Activated CD4-positive, alpha-beta T cell treated with anti-CD3 and anti-CD28 coated beads for 36 hours (primary cell): ENCODE measurements at places on chromosomes 1 and 21. TPM values are rescaled to one million over a fixed set of nuclear protein-coding genes. Genes with fewer than 3 reads are reported as not detected.

- H3K4me3 ChIP-seq: peak overlapping the region; percentile 34
- H3K27me3 ChIP-seq: no peaks in the 10 kb centered on the region
- H3K4me1 ChIP-seq: peaks cover 83% of the 10 kb centered on the region
- peak overlapping the region; percentile 72 for H3K27ac ChIP-seq
These were observed 11.2 kb downstream of the MEF2D start for GRCh38 chr1:156489166-156489934.

Gene PLA2G2F
- not detected for total RNA-seq

GRCh38 chr1:69947837-69948236 is 257.5 kb downstream of the LRRC40 start:
- H3K4me1 ChIP-seq: no peaks in the 10 kb centered on the region
- no peak overlapping the region for H3K4me3 ChIP-seq
- H3K27ac ChIP-seq: no peak overlapping the region
- no peak for DNase-seq
- H3K36me3 ChIP-seq: no peaks in the 10 kb centered on the region

DNA sequence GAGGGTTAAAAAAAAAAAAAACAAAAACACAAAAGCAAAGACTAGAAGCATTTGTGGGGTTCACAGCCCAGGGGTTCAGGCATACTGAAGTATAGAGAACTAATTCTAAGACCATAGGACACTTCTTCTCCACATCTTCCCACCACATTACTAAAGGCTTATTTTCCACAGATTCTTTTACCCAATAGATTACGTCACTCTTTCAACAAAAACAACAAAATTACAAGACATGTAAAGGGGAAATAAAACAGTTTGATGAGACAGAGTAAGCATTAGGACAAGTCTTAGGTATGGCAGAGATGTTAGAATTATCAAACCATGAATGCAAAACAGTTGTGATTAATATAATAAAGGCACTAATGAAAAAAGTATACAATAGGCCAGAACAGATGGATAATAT is 2013.7 kb downstream of the MRPL39 start:
- H3K27me3 ChIP-seq: peaks cover 2% of the 10 kb centered on the region
- DNase-seq: no peak
- no peak overlapping the region for H3K27ac ChIP-seq
- no peaks in the 10 kb centered on the region for H3K4me1 ChIP-seq
- H3K4me3 ChIP-seq: no peak overlapping the region

Gene ALG14
- total RNA-seq: 7.3 TPM

Gene PPIH
- total RNA-seq: 114 TPM

DNA sequence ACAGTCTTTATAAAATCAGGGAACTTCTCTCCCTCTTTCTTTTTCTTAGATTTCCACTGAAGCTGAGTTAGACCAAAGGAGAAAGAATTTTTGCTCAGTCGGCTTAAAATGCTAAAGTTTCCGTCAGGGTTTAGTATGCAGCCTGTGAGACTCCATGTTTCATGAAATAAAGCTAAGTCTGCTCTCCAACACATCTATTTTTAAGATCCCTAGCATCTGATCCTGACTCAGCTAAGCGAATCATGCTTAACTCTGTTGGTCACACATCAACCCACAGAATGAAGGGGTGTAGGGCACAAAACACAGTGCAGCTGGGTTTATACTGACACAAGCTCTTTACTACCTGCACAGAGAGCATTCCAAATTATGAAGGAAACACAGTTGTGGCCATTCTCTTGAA is 102.4 kb upstream of the ZNF281 start:
- H3K27ac ChIP-seq: no peak overlapping the region
- no peaks in the 10 kb centered on the region for H3K36me3 ChIP-seq
- H3K27me3 ChIP-seq: peaks cover 5% of the 10 kb centered on the region
- peak; percentile 26 for DNase-seq
- no peaks in the 10 kb centered on the region for H3K4me1 ChIP-seq

DNA sequence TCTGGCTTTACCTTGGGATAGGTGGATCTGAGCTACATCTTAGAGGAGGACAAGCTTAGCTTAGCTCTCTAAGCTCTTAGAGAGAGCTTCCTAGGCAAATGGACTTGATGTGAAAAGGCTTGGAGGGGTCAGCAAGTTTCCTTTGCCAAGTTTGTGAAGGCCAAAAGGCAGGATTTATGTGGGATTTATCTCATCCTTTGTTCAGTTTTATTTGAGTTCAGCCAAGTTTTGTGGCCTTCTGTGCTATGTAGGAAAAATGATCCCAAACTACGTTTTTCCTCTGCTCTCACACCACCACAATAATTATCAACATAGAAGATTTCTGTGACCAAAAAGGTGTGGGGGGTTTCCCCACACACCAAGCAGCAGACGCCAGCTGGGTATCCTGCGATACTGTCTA is 26.0 kb upstream of the RNF11 start:
- no peak for DNase-seq
- peaks cover 12% of the 10 kb centered on the region for H3K4me1 ChIP-seq
- no peak overlapping the region for H3K4me3 ChIP-seq
- H3K36me3 ChIP-seq: no peaks in the 10 kb centered on the region
- H3K27me3 ChIP-seq: no peaks in the 10 kb centered on the region

Gene DIO1
- total RNA-seq: not detected

DNA sequence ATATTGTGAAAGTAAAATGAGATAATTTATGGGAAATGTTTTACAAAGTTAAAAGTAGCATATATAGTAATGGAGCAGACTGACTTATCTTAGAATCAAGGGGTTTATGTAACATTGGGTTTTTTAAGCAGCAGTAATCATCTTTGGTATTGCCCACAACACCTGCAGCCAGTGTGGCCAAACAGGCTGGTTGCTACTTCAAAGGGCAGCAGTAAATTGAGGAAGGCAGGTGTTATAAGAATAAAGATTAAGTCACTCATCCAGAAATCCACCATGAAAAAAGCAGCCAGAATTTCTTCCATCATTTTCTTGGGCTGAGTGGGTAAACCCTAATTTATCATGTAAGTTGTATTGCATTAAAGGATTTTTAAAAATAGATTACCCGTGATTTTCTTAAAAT is 16.7 kb downstream of the DYNLT5 start:
- peak overlapping the region; percentile 43 for H3K27ac ChIP-seq
- H3K36me3 ChIP-seq: no peaks in the 10 kb centered on the region
- peaks cover 34% of the 10 kb centered on the region for H3K4me1 ChIP-seq
- H3K27me3 ChIP-seq: no peaks in the 10 kb centered on the region
- H3K4me3 ChIP-seq: peak overlapping the region; percentile 51
- DNase-seq: no peak

- H3K27ac ChIP-seq: no peak overlapping the region
- DNase-seq: no peak
- peaks cover 56% of the 10 kb centered on the region for H3K36me3 ChIP-seq
- peaks cover 24% of the 10 kb centered on the region for H3K4me1 ChIP-seq
These were observed 49.9 kb upstream of the GUCA2A start for GRCh38 chr1:42214447-42214871.

- no peak for DNase-seq
- no peaks in the 10 kb centered on the region for H3K27me3 ChIP-seq
- H3K4me1 ChIP-seq: peaks cover 13% of the 10 kb centered on the region
- H3K36me3 ChIP-seq: peaks cover 7% of the 10 kb centered on the region
- no peak overlapping the region for H3K27ac ChIP-seq
- H3K4me3 ChIP-seq: no peak overlapping the region
These were observed 16.9 kb downstream of the ATG4C start for GRCh38 chr1:62800825-62801306.

Gene KDF1
- 0.39 TPM for total RNA-seq

DNA sequence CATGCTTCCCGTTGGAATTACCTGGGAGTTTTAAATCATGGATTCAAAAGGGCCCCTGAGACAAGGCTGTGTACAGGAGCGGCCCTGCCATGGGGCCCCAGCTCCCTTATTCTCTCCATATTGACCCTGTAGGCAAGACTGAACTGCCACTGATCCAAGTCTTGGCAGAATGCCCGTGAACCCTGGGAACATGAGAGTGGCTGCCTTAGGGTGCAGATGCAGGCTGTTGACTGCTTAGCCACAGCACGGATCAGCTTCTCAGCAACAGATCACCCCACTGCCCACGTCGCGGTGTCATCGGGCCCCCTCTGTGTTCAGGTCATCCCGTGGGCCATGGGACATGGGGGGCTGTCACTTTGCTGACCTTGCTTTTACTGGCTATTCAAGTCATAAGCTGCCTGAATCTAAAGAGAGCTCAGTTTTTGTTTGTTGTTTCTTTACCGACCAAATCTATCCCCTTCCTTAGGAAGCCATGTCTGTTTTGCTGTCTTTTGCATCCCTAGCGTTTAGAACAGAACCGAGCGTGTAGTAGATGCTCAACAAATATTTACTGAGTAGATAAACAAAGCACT is 83.4 kb downstream of the MATN1 start:
- H3K27me3 ChIP-seq: peaks cover 12% of the 10 kb centered on the region
- no peak overlapping the region for H3K4me3 ChIP-seq
- H3K27ac ChIP-seq: no peak overlapping the region

DNA sequence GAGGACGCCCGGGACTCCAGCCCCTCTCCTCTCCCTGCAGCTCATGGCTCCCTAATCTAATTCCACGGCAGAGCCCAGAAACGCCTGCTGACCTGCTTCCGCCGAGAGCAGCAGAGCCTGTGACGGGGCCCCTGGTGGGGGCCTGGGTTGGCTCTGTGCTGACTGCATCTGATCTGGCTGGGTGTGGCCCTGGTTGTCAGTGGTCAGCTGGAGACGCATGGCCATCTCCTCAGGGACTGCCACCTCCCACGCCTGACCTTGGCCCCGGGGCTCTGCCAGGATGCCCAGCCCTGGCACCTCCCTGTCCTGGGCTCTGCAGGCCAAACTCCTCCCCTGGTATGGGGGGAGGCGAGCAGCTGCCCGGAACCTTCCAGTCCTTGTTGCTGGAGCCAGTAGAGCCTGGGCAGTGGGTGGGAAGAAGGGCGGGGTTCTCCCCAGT is 1.1 kb upstream of the PLCH2 start:
- no peak for DNase-seq
- no peak overlapping the region for H3K4me3 ChIP-seq
- no peaks in the 10 kb centered on the region for H3K4me1 ChIP-seq

GRCh38 chr1:203340112-203340790 is 10.7 kb downstream of the FMOD start:
- no peak overlapping the region for H3K4me3 ChIP-seq
- no peaks in the 10 kb centered on the region for H3K36me3 ChIP-seq

DNA sequence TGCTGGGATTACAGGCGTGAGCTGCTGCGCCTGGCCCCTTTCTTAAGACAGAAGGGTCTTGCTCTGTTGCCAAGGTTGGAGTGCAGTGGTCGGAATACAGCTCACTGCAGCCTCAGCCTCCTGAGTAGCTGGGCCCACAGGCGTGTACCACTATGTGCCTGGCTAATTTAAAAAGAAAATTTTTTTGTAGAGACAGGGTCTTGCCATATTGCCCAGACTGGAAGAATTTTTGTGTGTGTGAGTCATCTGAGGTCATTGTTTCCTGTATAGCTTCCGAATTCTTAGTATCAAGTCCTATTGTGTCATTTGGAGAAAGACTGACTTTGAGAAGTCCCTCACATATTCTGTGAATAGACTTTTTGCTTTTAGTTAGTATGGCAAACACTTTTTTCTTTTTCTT is 4.7 kb downstream of the SZRD1 start:
- peaks cover 33% of the 10 kb centered on the region for H3K36me3 ChIP-seq
- DNase-seq: no peak
- H3K27me3 ChIP-seq: no peaks in the 10 kb centered on the region
- H3K4me3 ChIP-seq: peak overlapping the region; percentile 47
- peak overlapping the region; percentile 83 for H3K27ac ChIP-seq

- H3K4me1 ChIP-seq: peaks cover 77% of the 10 kb centered on the region
- no peaks in the 10 kb centered on the region for H3K27me3 ChIP-seq
- no peaks in the 10 kb centered on the region for H3K36me3 ChIP-seq
- H3K4me3 ChIP-seq: peak overlapping the region; percentile 44
These were observed 42.9 kb upstream of the ID3 start for GRCh38 chr1:23601968-23602876.

Gene BLACAT1
- total RNA-seq: 0.32 TPM

Gene MNDA
- total RNA-seq: not detected

DNA sequence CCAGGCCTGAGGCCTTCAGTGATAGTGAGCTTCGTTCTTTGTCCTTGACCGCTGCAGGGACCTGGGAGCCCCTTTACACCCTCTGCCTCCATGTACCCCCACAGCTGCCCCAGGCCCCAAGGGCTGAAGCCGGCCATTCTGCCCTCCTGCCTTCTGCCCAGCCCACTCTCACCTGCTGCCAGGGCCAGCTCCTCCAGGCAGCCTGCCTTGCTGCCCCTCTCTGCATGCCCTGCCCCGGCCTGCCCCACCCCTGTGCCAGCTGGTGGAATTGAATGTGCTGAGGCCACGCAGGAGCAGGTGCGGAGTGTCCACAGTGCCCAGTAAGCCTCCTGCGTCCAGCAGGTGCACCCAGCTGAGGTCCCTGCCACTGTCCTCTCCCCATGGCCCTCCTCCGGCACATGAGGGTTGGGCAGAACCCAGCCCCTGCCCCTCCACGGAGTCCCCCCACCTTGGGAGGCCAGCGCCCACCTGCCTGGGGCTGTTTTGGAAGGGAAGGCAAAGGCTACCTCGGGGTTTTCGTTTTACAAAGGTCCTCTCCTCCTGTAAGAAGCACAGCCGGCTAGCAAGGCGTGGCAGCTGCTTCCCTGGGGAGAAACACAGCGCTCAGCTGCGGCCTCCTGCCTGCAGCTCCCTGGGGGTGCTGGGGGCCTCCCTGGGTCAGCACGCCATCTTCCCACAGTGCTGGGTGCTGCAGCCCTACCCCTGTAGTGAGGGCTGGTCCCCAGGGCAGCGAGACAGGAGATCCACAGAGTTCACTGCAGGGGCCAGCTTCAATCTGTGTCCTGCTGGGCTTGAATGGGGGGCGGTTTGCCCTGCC is 21.0 kb downstream of the MMEL1 start:
- no peak overlapping the region for H3K27ac ChIP-seq
- no peak for DNase-seq
- H3K27me3 ChIP-seq: no peaks in the 10 kb centered on the region
- no peaks in the 10 kb centered on the region for H3K4me1 ChIP-seq
- H3K4me3 ChIP-seq: no peak overlapping the region
- peaks cover 2% of the 10 kb centered on the region for H3K36me3 ChIP-seq

GRCh38 chr1:211476200-211476849 is 15.6 kb downstream of the RD3 start:
- H3K27ac ChIP-seq: no peak overlapping the region
- H3K36me3 ChIP-seq: no peaks in the 10 kb centered on the region
- DNase-seq: peak; percentile 89
- peaks cover 14% of the 10 kb centered on the region for H3K27me3 ChIP-seq
- H3K4me1 ChIP-seq: no peaks in the 10 kb centered on the region

GRCh38 chr1:30084909-30085571 is 638.3 kb downstream of the MATN1 start:
- DNase-seq: no peak
- H3K27me3 ChIP-seq: peaks cover 35% of the 10 kb centered on the region
- H3K4me1 ChIP-seq: no peaks in the 10 kb centered on the region
- no peaks in the 10 kb centered on the region for H3K36me3 ChIP-seq
- H3K4me3 ChIP-seq: no peak overlapping the region

GRCh38 chr1:245683676-245684075 is 528.9 kb downstream of the KIF26B start:
- no peak for DNase-seq
- H3K27ac ChIP-seq: no peak overlapping the region
- no peaks in the 10 kb centered on the region for H3K4me1 ChIP-seq
- no peaks in the 10 kb centered on the region for H3K36me3 ChIP-seq
- no peak overlapping the region for H3K4me3 ChIP-seq
